ENCODE measurements at places on chromosomes 1 and 21. TPM values are rescaled to one million over a fixed set of nuclear protein-coding genes. Genes with fewer than 3 reads are reported as not detected.

Gene SMCP
- not detected for total RNA-seq

Gene ITLN2
- total RNA-seq, result 41.9 TPM

Gene L1TD1
- total RNA-seq, result 0.30 TPM

Gene PDE9A
- 5.8 TPM for total RNA-seq

Gene HCN3
- total RNA-seq, result 3.0 TPM

DNA sequence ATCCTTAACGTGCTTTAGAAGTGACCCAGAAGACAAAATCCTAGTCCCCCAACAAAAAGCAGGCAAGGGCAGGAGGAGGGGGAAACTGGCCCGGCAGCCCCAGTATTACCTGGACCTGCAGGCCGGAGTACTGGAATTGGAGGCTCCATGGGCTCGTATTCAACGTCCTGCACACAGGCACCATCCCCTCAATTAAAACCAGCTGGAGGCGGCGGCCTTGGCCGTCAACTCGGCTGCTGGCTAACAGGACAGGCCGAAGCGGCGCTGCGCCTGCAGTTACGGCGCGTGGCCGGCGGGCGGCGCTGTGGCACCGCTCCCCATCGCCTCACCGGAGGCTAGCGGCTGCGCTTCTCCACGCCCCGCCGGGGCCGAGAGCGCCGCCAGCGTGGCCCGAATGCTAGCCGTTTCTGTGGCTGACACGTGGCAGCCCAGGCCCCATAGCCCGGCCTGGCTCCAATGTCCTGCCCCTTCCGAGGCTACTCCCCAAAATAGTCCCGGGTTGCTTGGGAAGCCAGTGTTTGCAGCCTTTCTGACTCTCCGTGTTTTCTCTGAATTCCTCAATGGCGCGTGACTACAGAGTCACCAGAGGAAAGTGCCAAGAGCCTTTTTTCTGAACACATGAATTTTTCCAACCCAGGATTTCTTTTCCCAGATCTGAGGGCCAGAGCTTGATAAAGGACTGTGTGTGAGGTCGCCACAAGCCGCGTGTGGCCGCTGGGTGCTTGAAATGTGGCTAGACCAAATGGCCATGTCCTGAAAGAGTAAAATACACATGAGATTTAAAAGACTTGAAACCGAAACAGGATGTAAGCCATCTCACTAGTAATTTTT lies 82.5 kb downstream of the HHIPL2 start:
- DNase-seq, result peak; percentile 93

GRCh38 chr21:17613242-17613676 lies 558 bp upstream of the BTG3 start:
- DNase-seq, result peak; percentile 87

- no peak for DNase-seq
Observed at GRCh38 chr1:187999973-188000372, 1171.2 kb downstream of the PLA2G4A start.

DNA sequence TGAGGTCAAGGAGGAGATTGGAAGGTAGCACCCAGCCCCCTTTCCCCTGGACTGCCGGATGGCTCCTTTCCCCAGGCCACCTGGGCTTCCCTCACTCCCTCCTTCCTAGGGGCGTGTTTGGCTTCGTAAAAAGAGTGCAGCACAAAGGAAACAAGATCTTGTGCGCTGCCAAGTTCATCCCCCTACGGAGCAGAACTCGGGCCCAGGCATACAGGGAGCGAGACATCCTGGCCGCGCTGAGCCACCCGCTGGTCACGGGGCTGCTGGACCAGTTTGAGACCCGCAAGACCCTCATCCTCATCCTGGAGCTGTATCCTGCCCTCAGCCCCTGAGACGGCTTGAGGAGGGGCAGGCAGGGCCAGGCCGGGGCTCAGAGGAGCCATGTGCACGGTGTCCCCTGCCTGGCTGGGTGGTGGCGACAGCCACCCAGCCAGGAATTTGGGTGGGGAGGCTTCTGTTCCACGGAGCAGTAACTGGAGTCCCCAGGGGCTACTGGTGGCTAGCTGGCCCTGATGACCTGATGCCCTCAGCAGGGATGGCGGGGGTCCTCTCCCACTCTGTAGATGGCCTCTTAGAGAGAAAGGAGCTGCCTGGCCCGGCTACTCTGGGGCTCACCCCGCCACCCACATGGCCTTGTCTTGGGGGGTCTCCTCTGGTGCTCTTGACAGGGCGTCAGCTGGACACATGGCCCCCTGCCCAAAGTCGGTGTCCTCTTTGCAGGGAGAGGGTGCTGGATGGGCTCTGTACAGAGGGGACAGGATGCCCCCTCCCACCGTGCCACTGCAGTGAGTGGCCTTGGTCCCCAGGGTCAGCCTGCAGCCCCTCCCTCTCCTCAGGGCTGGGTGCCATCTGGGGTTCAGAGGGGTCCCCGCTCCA lies 39.5 kb downstream of the TRIM11 start:
- no peak for DNase-seq

DNA sequence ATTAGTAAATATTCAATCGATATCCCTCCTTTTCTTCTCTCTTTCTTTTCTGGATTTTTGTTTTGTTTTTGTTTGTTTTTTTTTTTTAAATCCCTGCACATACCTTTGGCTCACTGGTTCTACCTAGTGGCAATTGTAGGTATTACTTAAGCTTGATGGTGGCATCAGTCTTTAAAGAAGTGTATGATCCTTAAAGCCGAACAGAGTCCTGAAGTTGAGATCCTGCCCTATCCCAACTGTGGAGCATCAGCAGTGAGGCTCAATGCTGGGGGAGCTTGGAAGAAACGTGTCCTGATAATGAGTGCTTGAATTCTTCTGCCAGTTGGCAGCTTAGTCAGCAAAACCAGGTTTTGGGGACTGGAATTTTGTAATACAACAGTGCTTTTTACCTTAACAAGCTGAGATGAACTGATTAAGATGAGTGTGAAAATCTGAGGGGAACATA lies 60.8 kb downstream of the FASLG start:
- DNase-seq, result no peak

DNA sequence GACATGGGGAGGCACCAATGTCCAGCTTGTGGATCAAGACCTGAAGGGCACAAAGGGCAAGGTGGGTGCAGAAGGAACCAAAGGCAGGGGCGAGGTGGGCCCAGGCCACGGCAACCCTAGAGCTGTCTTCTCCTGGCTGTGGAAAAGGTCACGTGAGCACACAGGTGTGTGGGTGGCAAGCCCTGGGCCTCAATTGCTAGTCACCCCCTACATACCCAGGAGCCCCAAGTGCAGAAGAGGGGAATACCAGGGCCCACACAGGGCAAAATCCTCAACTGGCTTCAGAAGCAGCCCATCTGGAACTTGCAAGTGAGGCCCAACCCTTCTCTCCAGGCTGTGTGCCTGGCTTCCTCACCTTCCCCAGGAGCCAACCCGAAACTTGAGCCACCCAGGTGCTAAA lies 25.6 kb downstream of the ZBTB17 start:
- no peak for DNase-seq

DNA sequence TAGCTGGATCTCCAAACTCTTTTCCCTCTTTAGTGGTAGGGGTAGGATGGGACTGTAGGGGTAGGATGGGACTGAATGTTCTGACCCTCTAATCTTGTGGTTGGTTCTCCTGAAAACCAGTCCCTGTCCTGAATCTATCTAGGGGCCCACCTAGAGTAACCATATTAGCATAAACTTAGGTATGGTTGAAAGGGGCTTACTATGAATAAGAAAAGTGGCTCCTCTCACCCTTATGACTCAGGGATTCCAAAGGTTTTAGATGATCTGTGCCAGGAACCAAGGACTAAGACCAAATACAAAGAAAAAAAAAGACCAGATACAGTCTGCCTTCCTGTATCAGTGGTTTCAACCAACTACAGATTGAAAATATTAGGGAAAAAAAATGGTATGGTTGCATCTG lies 28.9 kb downstream of the RNF2 start:
- no peak for DNase-seq

DNA sequence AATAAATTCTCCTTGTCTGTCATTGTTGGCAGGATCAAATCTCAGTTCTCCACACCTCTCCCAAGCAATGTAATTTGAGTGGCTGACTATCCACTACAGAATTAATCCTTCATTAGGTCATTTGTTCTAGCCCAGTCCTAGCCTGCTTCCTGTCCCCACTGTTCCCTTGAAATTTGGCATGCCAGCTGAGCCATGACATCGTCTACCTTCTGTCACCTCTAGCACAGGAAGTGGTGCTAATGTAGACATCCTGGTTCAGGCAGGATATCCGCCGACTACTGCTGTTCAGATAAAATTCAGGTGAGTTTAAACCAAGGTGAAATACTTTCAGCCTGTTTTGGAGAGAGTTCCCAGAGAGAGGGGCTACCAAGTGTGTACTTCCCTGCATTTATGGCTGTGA lies 5.9 kb downstream of the CHRM3 start:
- DNase-seq, result no peak

GRCh38 chr21:32411350-32412161 lies 950 bp upstream of the EVA1C start:
- peak; percentile 97 for DNase-seq

GRCh38 chr1:92901126-92901525 lies 60.1 kb downstream of the DIPK1A start:
- no peak for DNase-seq

DNA sequence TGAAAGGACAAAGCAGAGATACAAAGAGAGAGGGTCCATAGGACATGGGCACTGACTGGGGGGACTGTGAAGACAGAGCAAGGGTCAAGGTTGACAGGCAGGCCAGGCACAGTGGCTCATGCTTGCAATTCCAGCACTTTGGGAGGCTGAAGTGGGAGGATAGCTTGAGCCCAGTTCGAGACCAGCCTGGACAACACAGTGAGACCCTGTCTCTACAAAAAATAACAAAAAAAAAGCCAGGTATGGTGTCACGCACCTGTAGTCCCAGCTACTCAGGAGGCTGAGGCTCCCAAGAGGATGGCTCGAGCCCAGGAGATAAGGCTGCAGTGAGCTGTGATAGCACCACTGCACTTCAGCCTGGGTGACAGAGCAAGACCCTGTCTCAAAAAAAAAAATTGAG lies 4.4 kb downstream of the CASP9 start:
- DNase-seq, result no peak

DNA sequence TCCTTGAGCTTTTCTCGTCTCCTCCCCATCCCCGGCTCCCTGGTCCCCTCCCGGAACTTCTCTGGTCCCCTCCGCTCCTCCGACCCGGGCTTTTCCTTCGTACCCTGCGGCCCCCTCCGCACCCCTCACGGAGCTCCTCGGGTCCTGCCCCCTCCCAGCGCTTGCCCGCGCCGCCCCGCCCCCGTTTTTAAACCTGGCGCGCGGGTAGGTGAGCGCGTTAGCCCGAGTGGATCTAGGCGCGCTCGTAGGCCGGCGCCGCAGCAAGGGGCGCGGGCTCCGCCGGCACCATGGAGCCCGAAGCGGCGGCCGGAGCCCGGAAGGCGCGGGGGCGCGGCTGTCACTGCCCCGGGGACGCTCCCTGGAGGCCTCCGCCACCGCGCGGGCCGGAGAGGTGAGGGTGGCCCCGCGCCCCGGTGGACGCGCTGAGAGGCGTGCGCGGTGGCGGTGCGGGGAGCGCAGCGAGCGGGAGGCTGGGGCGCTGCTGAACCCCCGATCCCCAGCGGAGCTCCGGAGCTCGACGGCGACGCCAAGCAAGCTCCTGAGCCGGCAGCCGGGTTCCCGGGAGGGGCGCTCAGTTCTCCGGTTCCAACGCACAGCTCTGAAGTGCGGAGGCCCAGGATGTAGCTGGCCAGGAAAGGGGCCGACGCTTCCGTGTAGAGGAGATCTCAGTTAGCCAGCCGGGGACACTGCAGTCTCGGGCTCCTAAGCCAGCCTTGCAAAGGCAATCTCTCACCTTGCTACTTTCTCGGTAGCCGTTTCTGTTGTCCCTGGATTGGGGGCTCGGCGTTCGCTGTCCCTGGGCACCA lies at the start of gene RIPPLY3:
RIPPLY3 (plus strand) TSS at position 217 of the 806 bp plus-strand sequence; CDS start at position 288, 71 bp downstream.
- no peak for DNase-seq

DNA sequence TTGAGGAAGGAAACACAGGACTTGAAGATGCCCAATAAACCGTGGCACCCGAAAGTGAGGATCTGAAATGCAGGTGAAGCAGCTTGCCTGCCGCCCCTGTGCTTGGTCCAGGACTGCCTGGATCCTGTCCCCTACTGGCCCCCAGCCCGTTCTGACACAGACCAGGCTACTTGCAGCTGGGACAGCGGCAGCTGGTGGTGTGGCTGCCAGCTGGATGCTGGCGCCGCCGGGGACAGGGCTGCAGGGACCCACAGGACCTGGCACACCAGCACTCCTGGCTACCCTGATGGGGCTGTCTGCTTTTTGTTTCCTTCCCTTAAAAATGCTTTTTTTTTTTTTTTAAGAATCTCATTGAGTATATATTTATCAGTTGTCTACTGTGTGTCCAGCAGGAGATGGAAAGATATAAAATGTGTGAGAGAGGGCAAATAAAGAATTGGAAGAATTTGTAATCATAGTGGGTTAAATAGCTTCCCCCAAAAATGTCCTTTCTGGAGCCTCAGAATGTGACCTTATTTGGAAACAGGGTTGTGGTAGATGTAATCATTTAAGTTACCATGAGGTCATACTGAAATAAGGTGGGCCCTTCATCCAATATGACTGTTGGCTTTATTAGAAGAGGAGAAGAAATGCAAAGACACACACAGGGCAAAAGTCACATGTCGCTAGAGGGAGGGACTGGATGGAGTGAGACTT lies 165.6 kb downstream of the DSCAM start:
- no peak for DNase-seq

- no peak for DNase-seq
Observed at GRCh38 chr1:110948038-110948810, 15.5 kb downstream of the LRIF1 start.

DNA sequence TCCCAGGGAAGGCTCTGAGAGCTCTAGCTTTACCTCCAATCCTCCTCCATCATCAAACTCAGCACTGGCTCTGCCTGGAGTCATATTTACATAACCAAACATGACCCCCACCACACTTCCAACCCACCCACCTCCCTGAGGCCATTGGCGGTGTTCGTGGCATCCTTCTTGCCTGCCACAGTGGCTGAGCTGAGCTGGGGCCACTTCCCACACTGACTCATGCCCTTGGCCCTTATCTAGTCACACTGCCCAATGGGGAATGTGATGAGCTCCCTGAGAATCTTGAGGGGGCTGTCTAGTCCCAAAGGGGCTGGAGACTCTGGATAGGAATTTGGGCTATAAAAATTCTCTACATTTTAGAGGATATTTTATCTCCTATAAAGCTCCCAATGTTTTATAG lies 230.9 kb upstream of the IRF2BP2 start:
- peak; percentile 46 for DNase-seq

DNA sequence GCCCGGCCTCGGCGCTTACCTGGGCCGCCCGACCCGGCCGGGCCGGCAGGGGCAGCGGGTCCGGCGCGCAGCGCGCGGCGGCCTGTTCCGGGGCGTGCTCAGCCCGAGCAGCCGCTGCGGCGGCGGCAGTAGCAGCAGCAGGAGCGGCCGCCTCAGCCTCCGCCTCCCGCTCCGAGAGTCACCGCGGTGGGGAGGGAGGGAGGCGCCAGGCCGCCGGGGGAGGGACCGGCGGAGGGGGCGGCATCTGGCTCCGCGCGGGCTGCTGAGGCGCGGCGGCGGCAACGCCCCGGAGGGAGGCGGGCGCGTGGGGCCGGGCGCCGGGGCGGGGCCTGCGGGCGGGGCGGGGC lies at the start of gene CTNNBIP1:
CTNNBIP1 (minus strand) TSS at position 194 of the 347 bp plus-strand sequence. CDS start 38,205 bp downstream, outside the sequence.
- DNase-seq, result no peak

DNA sequence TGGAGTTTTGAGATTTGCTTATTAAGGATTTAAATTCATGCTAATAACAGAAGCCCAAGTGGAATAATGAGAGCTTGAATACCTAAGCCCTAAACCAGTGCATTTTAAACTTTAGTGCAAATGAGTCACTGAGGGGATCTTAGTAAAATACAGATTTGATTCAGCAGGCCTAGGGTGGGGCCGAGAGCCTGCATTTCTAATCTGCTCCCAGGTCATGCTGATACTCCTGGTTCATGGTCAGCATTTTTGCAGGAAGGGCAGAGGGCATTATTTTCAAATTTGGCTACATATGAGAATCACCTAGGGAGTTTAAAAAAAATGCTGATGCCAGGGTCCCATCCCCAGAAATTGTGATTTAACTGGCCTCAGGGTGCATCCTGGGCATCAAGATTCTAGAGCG lies 39.3 kb downstream of the DNTTIP2 start:
- no peak for DNase-seq

- no peak for DNase-seq
Observed at GRCh38 chr1:98696077-98696476, 34.6 kb downstream of the SNX7 start.

Data from upper lobe of left lung (tissue), 6 donors.